ENCODE measurements at places on chromosomes 7 and 10. TPM values are rescaled to one million over a fixed set of nuclear protein-coding genes. Genes with fewer than 3 reads are reported as not detected.
A peak's percentile ranks its signal among the peaks of the same experiment; 100 is the strongest.

AGAP3 gene
- 83.9 TPM for total RNA-seq

GRCh38 chr10:100448951-100449350 lies 13.9 kb upstream of the WNT8B start:
- no peak for DNase-seq
- H3K36me3 ChIP-seq, result no peaks in the 10 kb centered on the region
- no peaks in the 10 kb centered on the region for H3K27me3 ChIP-seq
- H3K4me3 ChIP-seq, result no peak overlapping the region

GRCh38 chr10:67839951-67840350 lies 2.0 kb upstream of the DNAJC12 start:
- H3K4me3 ChIP-seq, result no peak overlapping the region
- DNase-seq, result no peak
- no peaks in the 10 kb centered on the region for H3K4me1 ChIP-seq
- no peaks in the 10 kb centered on the region for H3K27me3 ChIP-seq
- H3K27ac ChIP-seq, result no peak overlapping the region
- no peaks in the 10 kb centered on the region for H3K36me3 ChIP-seq

DNA sequence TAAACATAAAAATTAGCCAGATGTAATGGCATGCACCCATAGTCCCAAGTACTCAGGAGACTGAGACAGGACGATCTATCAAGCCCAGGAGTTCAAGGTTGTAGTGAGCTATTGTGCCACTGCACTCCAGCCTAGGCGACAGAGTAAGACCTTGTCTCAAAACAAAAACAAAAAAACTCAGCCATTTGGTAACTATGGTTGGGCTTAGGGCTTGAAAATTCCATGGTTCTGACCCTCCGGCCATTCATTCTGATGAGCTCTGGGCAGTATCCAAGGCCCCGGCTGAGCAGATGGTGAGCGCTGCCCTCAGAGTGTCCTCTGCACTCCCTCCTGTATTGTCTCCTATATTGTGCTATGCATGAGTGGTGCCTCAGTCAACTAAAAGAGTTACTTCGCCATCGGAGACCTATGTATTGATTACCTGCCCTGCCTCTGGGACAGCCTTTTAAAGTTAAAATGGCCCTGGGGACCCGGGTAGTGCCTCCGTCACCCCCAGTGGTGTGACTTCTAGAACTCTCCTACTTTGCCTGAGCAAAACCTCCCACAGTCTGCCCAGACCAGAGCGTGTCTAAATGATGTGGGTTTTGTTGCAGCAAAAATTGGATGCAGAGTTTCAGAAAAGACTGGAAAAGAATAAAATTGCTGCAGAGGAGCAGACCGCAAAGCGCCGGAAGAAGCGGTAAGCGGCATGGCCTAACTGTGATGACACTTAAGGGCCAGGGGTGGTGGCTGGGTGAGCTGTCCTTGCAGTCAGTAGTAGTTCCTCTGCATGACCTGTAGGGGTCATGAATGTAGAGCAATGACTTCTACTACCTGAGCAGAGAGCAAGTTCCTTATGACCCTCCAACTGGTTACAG lies 8.1 kb downstream of the PRKRIP1 start:
- H3K27me3 ChIP-seq, result no peaks in the 10 kb centered on the region
- no peak overlapping the region for H3K4me3 ChIP-seq
- H3K27ac ChIP-seq, result no peak overlapping the region
- H3K36me3 ChIP-seq, result peaks cover 100% of the 10 kb centered on the region

ARHGAP22 gene
- total RNA-seq, result 2.3 TPM

DNA sequence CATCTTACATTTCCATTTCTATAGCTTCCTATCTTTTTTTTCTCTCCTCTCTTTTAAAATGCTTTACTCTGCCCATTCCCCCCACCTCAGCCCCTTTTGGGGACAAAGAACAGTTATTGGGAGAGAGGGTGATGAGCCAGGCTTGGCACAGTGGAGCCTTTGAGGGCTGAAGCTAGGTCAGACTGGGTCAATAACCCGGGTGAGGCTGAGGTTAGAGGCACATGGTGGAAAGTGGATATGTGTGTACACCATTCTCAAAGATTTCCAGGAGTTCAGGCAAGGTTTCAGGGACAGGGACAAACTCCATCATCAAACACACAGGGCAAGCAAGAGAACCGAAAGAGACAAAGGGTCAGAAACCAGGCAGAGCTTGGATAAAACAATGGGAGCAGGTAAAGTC lies 11.5 kb downstream of the ABCB4 start:
- no peak overlapping the region for H3K4me3 ChIP-seq
- H3K27me3 ChIP-seq, result no peaks in the 10 kb centered on the region
- H3K4me1 ChIP-seq, result no peaks in the 10 kb centered on the region
- no peaks in the 10 kb centered on the region for H3K36me3 ChIP-seq
- no peak for DNase-seq

FOXI2 gene
- total RNA-seq, result not detected

CCM2 gene
- 16.7 TPM for total RNA-seq

DNA sequence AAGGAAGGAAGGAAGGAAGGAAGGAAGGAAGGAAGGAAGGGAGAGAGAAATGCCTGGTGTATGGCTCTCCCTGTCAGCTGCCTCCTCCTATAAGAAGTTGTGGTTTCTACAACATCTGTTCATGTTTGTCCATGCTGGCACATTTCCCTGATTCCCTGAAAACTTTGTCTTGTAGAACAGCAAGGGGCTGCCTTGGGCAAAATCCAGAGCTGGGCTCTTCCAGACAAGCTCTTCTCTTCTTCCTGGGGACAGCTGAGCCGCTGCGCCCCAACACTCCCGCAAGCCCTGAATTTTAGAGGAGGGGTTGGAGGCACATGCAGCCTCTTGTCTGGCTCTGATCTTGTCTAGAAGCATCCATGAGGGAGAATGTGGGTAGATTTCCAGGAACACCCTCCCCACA lies 282.0 kb upstream of the ADARB2 start:
- H3K27ac ChIP-seq, result no peak overlapping the region
- DNase-seq, result no peak
- no peaks in the 10 kb centered on the region for H3K36me3 ChIP-seq
- H3K27me3 ChIP-seq, result no peaks in the 10 kb centered on the region
- H3K4me1 ChIP-seq, result no peaks in the 10 kb centered on the region

- H3K27me3 ChIP-seq, result no peaks in the 10 kb centered on the region
- H3K4me1 ChIP-seq, result peaks cover 19% of the 10 kb centered on the region
- H3K4me3 ChIP-seq, result no peak overlapping the region
- H3K36me3 ChIP-seq, result no peaks in the 10 kb centered on the region
Observed at GRCh38 chr7:35993113-35993512, 159.9 kb upstream of the EEPD1 start.

DNA sequence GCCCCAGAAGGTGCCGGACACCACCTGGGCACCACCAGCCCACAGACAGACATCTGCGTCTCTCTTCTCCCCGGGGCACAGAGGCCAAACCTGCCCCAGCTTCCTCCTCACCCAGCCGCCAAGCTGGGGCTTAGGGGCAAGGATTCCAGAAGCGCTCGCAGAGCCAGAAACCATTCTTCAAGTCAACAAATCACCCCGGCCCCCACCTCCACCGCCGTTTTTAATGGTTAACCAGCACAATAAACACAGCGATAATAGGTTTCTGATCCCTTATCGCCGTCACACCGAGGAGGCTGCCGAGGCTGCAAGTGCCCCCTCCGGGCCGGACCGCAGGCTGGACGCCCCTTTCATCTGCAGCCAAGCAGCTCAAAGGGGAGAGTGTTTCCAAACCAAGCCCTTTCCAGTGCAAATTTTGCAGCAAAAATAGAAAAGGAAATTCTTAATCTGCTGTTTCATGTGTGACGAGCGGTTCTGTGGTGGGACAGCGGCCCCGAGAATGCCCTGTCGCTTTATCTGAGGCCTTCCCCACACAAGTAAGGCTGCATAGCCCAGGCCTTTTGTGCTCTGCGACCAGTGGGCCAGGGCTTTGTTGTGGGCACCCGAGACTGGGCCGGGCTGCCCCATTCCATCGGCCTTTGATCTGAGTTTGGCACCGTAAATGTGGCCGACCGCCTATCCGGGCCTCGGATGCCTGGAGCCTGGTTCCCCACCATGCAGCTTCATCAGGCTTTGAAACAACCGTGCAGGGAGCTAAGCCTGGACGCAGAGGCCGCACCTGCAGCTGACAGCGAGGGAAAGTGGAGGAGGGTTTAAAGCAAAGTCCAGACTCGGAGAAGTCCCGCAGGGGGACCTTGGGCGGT lies 83.2 kb downstream of the FOXL3 start:
- H3K27ac ChIP-seq, result peak overlapping the region; percentile 67
- H3K4me3 ChIP-seq, result no peak overlapping the region
- H3K27me3 ChIP-seq, result no peaks in the 10 kb centered on the region
- peaks cover 23% of the 10 kb centered on the region for H3K4me1 ChIP-seq
- peak; percentile 90 for DNase-seq

- no peak overlapping the region for H3K27ac ChIP-seq
- no peak for DNase-seq
- H3K27me3 ChIP-seq, result no peaks in the 10 kb centered on the region
- no peaks in the 10 kb centered on the region for H3K36me3 ChIP-seq
Observed at GRCh38 chr10:68192113-68192512, 39.8 kb downstream of the ATOH7 start.

DNA sequence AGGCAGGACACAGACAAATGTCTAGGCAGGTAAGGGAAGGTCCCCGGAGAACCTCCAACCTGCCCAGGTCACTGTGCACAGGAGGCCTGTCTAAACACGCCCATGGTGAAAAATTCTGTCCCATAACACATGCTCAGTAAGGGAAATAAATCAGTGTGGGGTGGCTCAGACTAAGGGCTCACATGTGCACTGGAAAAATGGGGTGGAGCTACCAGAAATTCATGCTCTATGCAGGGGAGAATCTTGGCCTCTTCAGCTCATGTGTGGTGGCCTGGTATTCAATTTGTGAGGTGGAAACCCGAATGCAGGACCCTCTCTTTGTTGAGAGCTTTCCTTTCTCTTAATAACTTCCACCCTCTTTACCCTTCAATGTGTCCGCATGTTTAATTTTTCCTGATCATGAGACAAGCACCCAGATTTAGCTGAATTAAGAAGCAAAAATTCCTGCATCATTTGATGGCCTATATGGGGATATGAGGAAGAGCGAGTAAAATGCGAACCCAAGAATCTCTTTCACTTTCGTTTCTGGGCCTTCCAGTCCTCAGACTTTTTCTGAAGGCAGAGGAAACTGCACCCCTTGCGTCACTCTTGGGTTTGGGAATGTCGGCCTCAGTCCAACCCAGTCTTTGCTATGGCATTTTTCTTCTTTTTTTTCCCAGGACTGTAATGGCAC lies 163.2 kb downstream of the DGKB start:
- no peak overlapping the region for H3K27ac ChIP-seq
- no peaks in the 10 kb centered on the region for H3K4me1 ChIP-seq
- H3K27me3 ChIP-seq, result no peaks in the 10 kb centered on the region
- no peak for DNase-seq
- no peaks in the 10 kb centered on the region for H3K36me3 ChIP-seq

DNA sequence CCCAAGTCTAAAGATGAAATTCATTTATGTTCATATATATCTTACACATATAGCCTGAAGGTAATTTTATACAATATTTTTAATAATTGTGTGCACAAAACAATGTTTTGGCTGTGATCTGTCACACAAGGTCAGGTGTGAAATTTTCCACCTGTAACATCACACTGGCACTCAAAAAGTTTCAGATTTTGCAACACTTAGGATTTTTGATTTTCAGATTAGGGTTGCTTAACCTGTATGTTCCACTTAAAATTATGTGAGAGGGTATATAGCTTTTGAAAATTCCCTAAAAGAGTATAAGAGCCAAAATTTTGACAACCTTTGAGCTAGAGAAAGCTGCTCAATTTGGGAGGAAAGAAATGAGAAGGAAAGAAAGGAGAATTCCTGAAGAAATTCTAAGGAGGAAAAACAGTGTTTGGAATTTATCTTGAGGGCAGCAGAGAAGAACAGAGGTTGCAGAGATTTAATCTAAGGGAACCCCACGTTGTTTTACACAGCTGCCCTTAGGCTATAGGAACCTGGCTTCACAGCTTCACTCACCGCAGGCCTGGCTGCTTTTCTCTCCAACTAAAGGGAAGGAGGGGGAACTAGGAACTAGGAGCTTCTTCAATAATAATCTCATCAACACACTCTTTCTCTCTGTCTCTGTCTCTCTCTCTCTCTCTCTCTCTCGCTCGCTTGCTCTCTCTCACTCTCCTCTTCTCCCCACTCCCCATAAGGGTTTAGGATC lies 8.5 kb downstream of the VOPP1 start:
- no peaks in the 10 kb centered on the region for H3K27me3 ChIP-seq
- H3K4me1 ChIP-seq, result peaks cover 38% of the 10 kb centered on the region
- DNase-seq, result no peak

TBC1D12 gene
- total RNA-seq, result 163 TPM

Data from stomach (tissue), 19 donors.